Right renal pelvis (tissue), 4 donors: ENCODE measurements at places on chromosomes 4 and X. TPM values are rescaled to one million over a fixed set of nuclear protein-coding genes. Genes with fewer than 3 reads are reported as not detected.

The USP17L19 gene
- not detected for polyA plus RNA-seq

The NPY2R gene
- polyA plus RNA-seq = 0.47 TPM

DNA sequence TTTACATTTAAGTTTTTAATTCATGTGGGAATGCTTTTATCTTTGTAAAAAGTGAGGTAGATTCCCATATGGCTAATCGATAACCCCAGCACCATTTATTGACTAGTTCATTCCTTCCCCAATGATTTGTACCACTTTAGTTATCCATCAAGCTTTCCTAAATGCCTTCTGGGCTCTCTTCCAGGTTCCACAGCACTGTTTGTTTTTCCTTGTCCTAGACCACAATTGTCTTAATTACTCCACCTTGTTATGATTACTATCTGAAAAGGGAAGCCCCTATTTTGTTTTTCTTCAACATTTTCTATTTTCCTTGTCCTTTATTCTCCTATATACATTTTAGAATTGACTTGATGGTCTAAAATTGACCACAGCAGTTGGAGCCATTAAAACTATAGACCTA, 48.5 kb upstream of the GPRIN3 start:
- no peak for DNase-seq

The SMPX gene
- 0.39 TPM for polyA plus RNA-seq

- DNase-seq = no peak
These were observed 73.8 kb downstream of the CHIC2 start for GRCh38 chr4:53990641-53991040.

- no peak for DNase-seq
These were observed 24.6 kb upstream of the BCLAF3 start for GRCh38 chrX:20015422-20015821.

The DRD5 gene
- polyA plus RNA-seq = 0.73 TPM

DNA sequence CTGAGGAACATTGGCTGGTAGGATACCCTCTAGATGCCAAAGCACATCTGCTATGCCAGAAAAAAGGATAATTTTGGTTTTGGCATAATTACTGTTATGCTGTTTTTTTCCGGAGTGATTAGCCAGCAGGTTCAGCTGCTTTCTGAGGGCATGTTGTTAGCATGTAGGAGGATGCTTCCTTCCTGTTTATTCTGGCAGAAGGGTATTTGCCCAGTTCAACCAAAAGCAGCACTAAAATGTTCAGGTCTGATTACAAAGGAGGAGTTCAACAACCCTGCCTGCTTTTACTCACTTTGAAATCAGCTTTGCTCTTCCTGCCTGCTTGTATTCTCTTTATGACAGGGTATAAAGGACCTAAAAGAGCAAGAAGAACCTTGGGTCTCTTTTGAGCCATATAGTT, 21.9 kb downstream of the ERCC6L start:
- no peak for DNase-seq

The ZNF81 gene
- polyA plus RNA-seq = 7.6 TPM

The MEPE gene
- polyA plus RNA-seq = not detected

DNA sequence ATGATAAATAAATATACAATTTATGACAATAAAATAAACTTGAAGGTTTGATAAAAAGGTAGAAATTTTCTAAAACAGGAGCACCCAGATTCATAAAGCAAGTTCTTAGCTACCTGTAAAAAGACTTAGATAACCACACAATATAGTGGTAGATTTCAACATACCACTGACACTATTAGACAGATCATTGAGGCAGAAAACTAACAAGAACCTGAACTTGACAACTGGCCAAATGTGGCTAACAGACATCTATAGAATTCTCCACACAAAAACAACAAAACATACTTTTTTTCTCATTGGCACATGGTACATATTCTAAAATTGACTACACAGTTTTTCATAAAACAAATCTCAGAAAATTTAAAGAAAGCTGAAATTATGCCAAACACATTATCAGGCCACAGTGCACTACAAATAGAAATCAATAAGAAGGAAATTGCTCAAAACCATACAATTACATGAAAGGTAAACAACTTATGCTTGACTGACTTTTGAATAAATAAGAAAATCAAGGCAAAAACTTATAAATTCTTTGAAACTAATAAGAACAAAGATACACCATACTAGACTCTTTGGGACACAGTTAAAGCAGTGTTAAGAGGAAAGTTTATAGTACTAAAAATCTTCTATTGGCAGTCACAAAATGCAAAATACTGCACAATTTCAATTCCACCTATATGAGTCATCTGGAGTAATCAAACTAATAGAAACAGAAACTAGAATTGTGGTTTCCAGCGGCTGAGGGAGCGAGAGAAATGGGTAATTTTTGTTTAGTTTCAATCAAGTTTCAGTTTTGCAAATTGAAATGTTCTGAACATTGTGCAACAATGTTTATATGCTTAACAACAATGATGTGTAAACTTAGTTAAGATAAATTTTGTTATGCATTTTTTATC, 925.6 kb downstream of the SH3BGRL start:
- no peak for DNase-seq

- no peak for DNase-seq
These were observed 247.1 kb upstream of the PITX2 start for GRCh38 chr4:110869862-110870572.

- no peak for DNase-seq
These were observed 637.8 kb upstream of the GRIA3 start for GRCh38 chrX:122546269-122546668.

DNA sequence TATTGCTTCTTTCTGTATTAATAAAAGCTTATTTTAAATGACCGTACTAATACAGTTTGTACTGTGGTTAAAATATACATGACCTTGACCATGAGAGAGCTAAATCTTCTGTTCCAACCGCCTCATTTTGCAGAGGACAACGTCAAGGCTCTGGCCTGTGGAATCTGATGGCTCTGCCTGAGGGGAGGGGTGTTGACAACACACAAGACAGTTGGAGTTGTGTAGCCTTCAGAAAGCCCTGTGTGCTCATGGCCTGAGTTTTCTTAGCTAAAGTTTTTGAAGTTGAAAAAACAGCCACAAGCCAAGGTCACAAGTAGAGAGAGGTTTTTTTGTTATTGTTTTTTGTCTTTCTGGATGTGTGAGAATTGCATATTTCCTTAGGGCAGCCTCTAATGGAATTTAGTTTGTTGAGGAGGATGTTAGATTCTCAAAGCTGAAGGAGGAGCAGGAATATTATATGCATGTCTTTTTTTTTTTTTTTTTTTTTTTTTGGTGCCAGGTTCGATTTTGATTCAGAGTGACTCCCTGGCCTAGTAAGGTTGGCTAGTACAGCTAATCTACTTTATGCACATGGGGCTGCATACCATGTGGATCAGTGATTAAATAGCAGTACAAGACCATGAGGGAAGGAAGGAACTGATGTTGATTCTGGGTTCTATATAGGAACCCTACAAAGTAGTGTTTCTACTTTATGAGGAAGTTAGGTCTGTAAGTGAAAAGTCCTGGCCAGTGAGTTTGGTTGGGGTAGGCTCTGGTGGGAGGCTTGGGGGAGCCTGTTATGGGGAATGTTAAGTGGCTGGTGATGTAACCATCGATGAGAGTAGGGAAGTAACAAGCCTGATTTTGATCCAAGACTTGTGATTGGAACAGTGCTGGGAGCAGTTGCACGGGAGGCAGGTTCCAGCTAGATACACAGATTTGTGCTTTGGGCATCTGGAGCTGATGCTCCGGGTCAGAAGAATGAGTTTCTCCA, 20.3 kb downstream of the SMS start:
- no peak for DNase-seq

The BMP3 gene
- 24.1 TPM for polyA plus RNA-seq

DNA sequence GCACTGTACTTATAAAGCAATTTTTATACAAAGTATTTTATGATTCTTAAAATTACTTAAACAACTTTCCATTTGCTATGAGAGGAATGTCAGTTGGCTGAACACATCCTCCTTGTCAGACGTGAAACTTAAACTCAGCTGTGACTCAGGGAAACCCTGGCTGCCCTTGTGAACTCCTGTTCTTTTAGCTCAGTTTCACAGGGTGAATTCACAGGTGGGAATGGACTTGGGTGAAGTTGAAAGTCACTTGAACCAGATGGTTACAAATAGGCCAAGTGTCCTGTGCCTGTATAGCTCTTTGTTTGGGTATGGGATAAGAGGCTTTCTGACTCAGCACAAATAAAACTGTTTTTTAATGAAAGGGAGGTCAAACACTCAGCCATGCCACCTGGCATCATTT, 67.4 kb upstream of the FAM47B start:
- DNase-seq = no peak

- no peak for DNase-seq
These were observed 331.1 kb downstream of the GRID2 start for GRCh38 chr4:92634882-92635281.

The STPG2 gene
- polyA plus RNA-seq = 0.43 TPM

GRCh38 chr4:16597845-16598596, 300.4 kb downstream of the LDB2 start:
- no peak for DNase-seq
